Astrocyte of the hippocampus (primary cell): ENCODE measurements at places on chromosomes 3 and 15.
A peak's percentile ranks its signal among the peaks of the same experiment; 100 is the strongest.

DNA sequence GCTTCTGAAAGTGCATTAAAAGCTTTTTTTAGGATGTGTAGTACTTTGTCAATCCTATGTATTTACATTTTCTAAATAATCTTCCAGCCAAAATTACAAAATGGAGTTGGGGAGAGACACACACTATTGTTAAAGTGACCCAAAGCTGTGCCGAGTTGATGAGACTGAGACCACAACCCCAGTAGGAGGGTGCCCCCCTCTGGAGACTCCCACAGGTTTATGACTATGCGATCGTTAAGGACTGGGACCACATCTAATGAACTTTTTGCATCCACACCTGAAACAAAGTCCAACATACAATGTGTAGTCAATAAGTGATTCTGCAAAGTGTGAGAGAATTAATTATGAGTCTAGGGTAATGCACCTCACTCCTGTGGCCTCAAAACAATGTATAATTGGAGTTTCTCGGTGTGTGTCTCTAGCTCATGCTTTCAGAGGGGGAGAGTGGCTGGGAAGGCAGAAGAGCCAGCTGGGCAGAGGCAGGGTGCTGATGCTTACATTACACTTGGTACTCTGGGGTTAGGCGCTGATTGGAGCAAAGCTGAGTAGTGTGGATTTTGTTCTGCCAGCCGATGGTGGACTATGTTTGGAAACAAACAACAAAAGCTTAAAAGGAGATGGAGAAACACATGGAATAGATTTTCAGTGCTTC is 102.8 kb downstream of the KCNH8 start:
- DNase-seq, result no peak

DNA sequence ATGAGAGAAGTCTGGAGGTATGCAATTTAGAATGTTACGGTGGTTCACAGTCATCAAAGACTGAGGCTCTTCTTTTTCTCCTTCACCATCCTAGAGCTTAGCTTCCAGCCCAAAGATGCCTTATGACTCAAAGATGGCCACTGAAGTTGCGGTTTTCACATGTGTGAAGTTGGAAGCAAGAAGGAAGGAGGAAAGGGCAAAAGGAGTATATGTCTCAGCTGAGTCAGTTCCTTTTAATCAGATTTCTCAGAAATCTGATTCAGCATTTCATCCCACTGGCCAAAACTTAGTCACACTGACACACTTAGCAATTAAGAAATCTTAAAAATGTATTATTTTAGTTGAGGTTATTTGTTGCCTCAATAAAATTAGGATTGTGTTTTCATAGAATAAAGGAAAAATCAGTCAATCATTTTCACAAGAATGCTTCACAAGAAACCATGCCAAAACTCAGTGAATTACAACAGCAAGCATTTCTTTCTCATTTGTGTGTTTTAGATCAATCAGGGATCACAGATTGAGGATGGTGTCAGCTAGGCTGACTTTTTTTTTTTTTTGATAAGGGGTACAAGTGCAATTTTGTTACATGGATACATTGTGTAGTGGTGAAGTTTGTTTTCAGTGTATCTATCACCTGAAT is 211.1 kb upstream of the GADL1 start:
- peak; percentile 82 for DNase-seq

DNA sequence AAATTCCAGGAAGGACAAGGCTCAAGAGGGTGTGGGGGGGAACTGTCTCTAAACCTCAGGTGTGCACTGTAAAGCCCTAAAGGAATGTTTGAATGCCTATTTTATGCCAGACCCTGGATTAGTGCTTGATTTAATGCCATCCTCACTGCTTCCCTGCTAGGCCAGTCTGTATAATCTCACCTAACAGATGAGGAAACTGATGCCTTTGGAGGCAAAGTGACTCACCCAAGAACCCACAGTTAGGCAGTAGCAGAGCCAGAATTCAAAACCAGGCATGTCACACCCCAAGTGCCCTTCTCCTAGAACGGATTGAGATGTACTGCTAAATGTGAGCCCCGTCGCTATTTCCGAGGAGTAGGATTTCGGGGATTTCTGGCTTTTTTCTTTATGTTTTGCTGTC is 7.8 kb downstream of the CAMK1 start:
- DNase-seq, result no peak

- no peak for DNase-seq
Measured at GRCh38 chr3:110878692-110879091, 192.9 kb upstream of the NECTIN3 start.

DNA sequence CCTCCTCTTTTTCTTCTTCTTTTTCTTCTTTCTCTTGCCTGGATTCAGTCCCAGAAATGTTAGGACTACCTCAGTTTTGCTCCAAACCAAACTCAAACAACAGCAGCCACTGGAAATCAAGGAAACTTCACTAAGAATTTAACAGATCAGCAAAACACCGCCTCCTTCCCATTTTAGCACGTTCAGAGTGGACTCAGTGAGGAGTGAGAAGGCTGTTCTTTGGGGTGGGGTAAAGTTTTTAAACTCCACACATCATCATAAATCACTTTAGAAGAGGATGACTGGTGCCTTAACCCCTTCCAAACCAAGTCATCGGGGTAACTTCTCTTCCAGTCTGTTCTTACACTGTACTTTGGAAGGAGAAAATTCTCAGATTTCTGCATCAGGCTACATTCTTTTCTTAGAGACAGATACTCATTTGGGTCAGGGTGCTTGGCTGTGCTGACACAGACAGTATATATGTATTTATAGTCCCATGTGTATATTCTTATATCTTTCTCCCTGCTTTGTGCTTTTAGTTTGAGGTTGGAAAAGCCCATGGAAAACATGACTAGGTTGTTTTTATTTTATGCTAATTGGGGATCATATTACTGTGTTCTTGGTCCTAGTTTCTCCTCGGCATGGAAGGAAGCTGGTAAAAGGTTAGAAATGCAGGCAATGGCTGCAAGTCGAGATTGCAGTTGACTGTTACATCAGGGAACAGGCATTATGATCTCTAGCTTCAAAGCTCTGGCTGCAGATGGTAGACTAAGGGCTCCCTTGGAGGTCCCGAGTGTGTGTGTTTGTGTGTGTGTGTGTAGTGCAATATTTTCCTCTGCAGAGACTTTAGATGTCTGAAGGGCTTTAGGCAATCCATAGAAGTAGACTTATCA is at the start of gene CCDC80:
Gene CCDC80, minus strand, starts transcription at position 214 of the 872 bp plus-strand sequence. CDS start 1,238 bp downstream, outside the sequence.
- peak; percentile 88 for DNase-seq
